ENCODE measurements at places on chromosomes 4 and X. TPM values are rescaled to one million over a fixed set of nuclear protein-coding genes. Genes with fewer than 3 reads are reported as not detected.

GPRIN3 gene
- not detected for total RNA-seq

TSPAN7 gene
- total RNA-seq: not detected

BEX5 gene
- total RNA-seq: not detected

FHDC1 gene
- total RNA-seq: 0.02 TPM

TDO2 gene
- not detected for total RNA-seq

NAAA gene
- total RNA-seq: 1.4 TPM

TIGD2 gene
- 2.8 TPM for total RNA-seq

ODAPH gene
- total RNA-seq: not detected

IL2 gene
- not detected for total RNA-seq

CAPN6 gene
- total RNA-seq: not detected

TRAM1L1 gene
- 3.3 TPM for total RNA-seq

SAGE1 gene
- total RNA-seq: not detected

PTPN13 gene
- total RNA-seq: 5.5 TPM

CYP2U1 gene
- total RNA-seq: 4.9 TPM

GABRE gene
- 32.4 TPM for total RNA-seq

PIGA gene
- 6.9 TPM for total RNA-seq

MAGEA11 gene
- not detected for total RNA-seq

FAM9C gene
- total RNA-seq: not detected

UCP1 gene
- not detected for total RNA-seq

RBM46 gene
- total RNA-seq: not detected

WAS gene
- total RNA-seq: not detected

CABS1 gene
- total RNA-seq: not detected

CCKAR gene
- total RNA-seq: 16.8 TPM

SLITRK4 gene
- total RNA-seq: 0.10 TPM

HS3ST1 gene
- total RNA-seq: 0.23 TPM

LGI2 gene
- total RNA-seq: 0.30 TPM

OTC gene
- total RNA-seq: not detected

PCSK1N gene
- 0.72 TPM for total RNA-seq

ITGB1BP2 gene
- 0.92 TPM for total RNA-seq
